ENCODE measurements at places on chromosomes 11 and 22.

- DNase-seq: no peak
These were observed 222.2 kb downstream of the C11orf87 start for GRCh38 chr11:109644152-109644551.

GRCh38 chr11:567011-567628 lies 6.3 kb downstream of the RASSF7 start:
- no peak for DNase-seq

- no peak for DNase-seq
These were observed 2.8 kb downstream of the PRG3 start for GRCh38 chr11:57378186-57378585.

GRCh38 chr22:50670914-50671538 lies 1.6 kb upstream of the SHANK3 start:
- peak; percentile 19 for DNase-seq

GRCh38 chr11:11512502-11512901 lies 109.3 kb downstream of the GALNT18 start:
- DNase-seq: no peak

DNA sequence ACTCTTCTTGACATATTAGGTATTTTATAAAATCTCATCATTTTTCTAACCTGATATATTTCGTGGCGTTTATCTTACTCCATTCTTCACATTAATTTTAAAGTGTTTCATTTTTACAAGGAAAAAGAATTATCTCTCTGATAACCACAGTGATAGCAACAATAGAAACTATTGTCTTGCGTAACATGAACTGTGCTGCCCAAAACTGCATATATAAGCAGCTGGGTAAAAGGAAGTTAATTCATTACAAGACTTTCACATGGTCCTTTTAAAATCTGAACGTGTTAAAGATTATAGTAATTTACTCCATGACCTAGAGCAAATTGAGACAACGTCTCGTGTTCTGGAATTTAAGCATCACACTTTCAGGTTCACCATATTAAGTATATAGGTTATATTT lies 210.4 kb upstream of the GRIA4 start:
- no peak for DNase-seq

GRCh38 chr11:65100674-65101350 lies 4.8 kb downstream of the VPS51 start:
- no peak for DNase-seq

GRCh38 chr22:22316589-22316988 lies 72.0 kb downstream of the VPREB1 start:
- DNase-seq: no peak

- DNase-seq: no peak
These were observed 109.7 kb upstream of the OR9Q1 start for GRCh38 chr11:57913715-57914704.

GRCh38 chr22:50157709-50158375 lies 12.7 kb upstream of the PANX2 start:
- peak; percentile 26 for DNase-seq

- DNase-seq: no peak
These were observed 277.6 kb upstream of the SYN3 start for GRCh38 chr22:33335611-33336279.

GRCh38 chr11:64224891-64225607 lies 937 bp downstream of the TRPT1 start:
- no peak for DNase-seq

DNA sequence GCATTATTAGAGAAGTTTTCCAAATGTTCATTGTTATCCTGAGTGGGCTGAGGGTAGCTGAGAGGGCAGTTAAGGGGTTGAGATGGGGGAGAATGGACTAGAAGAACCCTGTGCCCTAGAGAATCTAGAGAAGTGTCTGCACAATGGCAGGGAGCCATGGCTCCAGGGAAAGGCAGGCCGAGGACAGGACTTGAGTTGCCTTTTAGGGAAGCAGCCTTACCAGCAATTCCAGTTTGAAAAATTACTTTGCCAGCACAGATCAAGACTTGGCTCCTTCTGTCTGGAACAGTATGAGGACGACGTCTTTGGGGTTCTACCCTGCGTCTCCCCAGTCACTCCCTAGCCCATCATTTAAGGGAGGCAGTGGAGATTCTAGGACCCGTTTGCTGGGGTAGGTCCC lies 25.7 kb upstream of the MICAL3 start:
- no peak for DNase-seq

DNA sequence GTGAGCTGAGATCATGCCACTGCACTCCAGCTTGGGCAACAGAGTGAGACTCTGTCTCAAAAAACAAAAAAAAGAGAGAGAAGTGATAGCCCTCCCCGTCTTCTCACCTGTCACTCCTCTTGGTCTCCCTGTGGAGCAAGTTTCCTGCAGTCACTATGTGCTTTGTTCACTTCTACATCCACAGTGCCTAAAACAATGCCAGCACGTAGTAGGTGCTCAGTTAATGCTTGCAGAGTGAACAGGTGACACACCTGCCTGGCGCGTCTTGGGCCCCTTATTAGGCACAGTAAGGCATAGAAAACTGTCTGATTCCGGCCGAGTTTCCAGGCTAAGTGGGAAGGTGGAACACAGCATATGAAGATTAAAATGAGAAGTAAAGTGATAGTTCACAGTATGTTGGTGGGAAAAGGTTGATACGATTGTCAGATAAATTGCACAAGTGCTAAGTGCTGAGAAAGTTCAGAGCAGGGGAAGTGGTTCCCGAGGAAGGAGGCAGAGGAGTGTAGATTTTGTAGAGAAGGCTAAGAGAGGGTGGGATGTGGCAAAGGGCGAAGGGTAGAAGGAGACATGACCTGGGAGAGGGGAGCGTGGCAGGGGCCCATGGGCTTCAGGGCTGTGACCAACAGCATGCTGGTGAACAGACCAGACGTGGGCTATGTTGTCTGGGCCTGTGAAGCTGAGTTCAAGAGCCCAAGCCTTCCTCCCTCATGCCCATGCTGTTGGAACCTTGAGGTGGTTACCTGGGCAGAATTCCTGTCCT lies 41.9 kb downstream of the BCR start:
- no peak for DNase-seq

DNA sequence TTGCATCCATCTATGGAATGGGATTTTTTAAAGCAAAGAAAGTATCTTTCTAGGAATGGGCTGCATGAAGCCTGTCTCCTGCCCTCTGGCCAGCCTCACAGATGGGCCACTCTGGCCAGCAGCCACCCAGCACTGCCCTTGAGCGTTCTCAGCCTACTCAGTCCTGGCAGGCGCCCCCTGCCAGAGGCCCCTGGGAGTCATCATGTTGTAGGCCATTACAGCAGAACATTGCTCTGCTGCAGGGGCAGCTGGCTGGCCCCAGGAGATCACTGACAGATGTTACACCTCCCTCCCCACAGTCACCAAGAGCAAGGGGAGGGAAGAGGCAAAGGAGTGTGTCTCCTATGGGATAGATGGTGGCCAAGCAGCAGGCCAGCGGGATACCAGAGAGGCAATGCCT lies 363.7 kb downstream of the NXPE2 start:
- no peak for DNase-seq

DNA sequence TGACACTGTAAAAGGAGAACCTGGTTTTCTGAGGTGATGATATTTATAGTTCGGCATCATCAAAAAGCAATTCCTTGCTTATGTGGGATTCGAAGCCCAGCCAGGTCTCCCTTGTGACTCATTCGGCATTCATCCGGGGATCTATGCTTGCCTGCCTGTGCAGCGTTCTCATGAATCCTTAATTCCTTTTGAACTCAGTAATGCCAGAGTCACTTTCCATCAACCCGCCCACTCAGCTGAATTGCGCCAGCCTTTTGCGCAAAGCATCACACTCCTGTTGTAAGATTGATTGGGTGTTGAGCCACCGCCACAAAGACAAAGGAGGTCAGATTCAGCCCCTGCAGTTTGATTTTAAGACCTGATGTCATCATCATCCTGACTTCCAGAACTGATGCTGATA lies 128.6 kb downstream of the SLC17A6 start:
- peak; percentile 5 for DNase-seq

DNA sequence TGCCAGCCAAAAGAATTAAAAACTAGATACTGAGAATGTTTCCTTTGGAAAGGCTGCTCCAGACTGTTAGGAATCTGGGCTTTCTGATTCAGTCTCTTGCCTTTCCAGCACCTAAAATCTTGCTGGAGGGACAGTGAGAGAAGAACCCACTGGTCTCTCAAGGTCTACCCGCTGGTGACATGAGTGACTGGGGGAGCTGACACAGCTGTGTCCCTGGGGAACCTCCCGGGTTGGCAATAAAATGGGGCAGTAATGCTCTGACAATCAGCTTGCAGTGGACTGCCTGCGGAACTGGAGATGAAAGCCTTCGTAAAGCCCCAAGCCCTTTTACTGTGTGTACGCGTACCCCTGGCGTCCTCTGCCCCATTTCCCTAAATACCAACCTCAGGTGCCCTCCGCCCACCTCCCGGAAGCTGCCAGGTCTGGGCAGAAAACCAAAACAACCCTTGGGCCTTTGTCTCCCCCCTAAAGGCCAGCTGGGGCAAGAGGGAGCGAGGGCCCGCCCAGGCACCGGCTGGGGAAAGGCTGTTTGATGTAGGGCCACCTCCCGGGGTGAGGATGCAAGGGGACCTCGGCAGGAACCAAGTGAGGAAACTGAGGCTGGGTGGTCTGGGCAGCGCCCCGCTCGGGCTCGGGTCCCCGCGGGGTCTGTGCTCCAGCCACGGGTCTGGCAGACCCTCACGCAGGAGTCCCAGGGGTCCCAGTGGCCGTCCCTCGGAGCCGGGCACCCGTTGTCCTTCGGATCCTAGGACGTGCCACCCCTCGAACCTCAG lies 741 bp downstream of the CARS1 start:
- DNase-seq: no peak

DNA sequence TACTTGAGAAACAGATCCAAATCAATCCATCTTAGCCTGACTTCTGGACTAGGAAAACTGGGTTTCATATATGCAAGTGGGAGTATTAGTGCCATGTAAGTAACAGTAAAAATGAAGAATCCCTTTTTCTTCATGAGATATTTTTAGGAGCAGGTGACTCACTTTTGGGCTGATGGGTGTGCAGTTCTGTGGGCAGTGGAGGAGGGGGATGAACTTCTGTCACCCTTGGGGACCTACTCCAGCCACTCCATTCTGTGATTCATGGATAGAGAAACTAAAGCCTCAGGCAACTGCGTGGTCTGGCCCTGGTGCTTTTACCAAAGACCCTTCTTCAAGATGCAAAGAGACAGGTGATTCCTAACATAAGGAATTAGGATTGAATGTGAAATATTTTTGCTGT lies 208.6 kb upstream of the NARS2 start:
- no peak for DNase-seq

- peak; percentile 72 for DNase-seq
These were observed 29.9 kb upstream of the MALAT1 start for GRCh38 chr11:65468874-65469333.

GRCh38 chr11:122808478-122808869 lies 29.8 kb upstream of the CRTAM start:
- no peak for DNase-seq

DNA sequence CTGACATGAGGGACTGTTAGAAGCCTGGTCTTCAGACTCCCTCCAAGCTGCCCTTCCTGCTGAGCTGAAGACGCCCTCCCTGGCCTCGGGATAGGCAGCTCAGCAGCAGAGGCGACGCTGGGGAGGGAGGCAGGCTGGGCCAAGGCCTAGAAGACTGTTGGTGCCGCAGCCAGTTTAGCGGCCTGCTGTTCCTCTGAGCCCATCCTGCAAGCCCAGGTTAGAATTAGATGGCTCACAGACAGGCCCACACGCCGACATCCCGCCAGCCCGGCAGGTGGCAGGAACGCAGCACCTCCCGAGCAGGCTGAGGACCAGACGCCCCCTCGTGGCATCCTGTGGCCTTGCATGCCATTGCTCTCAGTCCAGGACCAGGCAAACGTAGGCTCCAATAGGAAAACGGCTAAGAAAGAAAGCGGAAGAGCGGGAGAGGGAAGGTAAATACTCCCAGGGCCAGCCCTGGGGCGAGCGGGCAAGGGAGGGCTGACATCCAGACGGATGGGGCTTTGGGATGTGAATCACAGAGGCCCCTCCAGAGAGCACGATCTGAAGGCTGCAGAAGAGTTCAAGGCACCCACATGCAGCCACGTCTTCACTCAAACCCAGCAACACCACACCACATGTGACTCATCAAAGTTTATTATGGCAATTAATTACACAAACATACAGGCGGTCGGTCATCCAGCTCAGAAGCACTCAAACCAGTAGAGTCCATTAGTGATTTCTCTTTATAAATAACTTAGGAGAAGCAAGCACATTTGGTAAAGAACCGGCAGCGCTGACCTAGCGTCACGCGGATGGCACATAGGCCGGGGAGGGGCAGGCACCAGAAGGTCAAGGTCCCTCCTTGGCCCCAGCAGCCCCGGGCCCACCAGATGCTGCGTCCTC lies 27.6 kb downstream of the CD5 start:
- DNase-seq: peak; percentile 96

GRCh38 chr22:36212901-36213300 lies 11.3 kb upstream of the APOL4 start:
- no peak for DNase-seq

- DNase-seq: no peak
These were observed 22.9 kb downstream of the SYTL2 start for GRCh38 chr11:85787809-85788760.

- DNase-seq: no peak
These were observed 63.5 kb upstream of the DRD2 start for GRCh38 chr11:113538451-113539412.

DNA sequence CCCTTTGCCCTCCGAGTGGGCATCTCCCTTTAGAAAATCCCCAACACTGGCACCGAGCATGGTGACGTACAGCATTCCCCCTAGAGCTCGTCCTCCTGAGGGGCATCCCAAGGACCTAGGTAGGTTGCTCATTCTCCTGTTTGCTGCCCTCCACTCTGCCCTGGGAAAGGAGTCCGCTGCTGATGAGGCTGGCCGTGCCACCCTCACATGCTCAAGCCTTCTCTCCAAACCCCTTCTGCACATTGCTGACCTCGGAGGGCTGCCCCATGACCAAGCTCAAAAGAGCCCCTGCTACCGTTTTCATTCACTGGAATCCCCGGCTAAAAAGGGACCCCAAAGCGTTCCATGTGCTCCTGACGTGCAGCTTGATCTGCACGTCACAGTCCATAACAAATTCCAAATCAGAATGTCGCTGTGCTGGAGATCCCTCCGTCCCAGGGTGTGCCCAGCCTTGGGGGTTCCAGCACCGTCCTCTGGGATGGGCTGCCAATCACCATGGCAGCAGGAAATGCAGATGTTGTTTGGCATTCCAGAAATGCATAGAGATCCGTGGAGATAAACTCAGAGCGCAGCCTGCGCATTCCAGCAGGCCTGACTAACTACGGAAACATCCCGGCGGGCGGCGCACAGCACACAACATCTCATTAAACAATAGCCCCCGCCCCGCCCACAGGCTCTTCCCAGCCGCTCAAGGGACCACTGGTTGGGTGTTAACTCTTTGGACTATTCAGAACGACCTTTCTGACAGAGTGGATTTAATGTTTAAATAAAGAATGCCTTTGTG lies 26.3 kb upstream of the GNB1L start:
- DNase-seq: peak; percentile 38

DNA sequence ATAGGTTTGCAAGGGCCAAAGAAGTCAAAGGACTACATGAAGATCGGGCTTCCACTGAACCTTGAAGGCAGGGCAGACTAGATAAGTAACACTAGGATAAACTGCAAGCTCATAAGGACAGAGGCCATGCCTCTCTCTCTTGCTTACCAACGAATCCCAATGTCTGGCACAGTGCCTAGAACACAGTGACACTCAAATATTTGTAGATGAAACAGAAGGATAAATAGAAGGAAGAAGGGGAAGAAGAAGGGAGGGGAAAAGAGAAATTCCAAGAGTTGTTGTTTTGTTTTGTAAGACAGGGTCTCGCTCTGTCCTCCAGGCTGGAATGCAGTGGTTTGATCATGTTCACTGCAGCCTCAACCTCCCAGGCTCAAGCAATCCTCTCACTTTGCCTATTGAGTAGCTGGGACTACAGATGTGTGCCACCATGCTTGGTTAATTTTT lies 26.9 kb downstream of the SIK3 start:
- no peak for DNase-seq

GRCh38 chr11:44116234-44116830 lies 20.9 kb downstream of the EXT2 start:
- DNase-seq: no peak
